H1 (cell line): ENCODE measurements at places on chromosomes 7 and 10. TPM values are rescaled to one million over a fixed set of nuclear protein-coding genes. Genes with fewer than 3 reads are reported as not detected.

CLRN3 gene
- not detected in 2 replicates for total RNA-seq

ATP6V0A4 gene
- 0.47 and 0.78 TPM in 2 replicates for total RNA-seq

C1GALT1 gene
- 94.0 and 94.2 TPM in 2 replicates for total RNA-seq

- H3K4me3 ChIP-seq = no peak overlapping the region
- peaks cover 4% of the 10 kb centered on the region for H3K4me1 ChIP-seq
Observed at GRCh38 chr7:128904381-128905197, 5.9 kb downstream of the KCP start.

CBX3 gene
- total RNA-seq = 252 and 258 TPM in 2 replicates

DNA sequence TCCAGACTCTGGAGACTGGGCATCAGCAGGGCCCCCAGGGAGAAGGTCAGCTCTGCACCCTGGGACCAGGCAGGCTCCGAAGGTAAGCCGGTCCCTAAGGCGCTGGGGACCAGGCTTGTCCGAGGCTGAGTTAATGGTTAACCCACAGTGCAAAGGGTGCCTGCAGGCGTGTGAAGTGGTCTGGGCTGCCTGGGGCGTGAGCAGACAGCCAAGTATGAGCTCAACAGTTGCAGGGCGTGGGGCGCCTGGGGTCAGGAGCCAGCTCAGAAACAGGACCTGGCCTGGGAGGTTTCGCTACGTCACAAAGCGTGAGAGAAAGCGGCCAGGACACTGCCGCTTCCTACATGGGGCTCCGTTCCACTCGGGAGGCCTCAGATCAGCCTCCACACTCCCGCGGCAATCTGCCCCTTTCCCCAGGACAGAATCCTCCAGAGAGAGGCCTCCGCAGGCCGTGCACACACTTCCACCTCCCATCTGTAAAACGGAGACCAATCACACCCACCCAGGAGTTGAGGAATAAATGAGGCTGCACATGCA, 16.0 kb downstream of the PDGFA start:
- no peaks in the 10 kb centered on the region; the same call in 1 of the 2 replicates for H3K4me1 ChIP-seq
- peaks cover 2% of the 10 kb centered on the region; the same call in 1 of the 2 replicates for H3K36me3 ChIP-seq
- H3K27ac ChIP-seq = no peak overlapping the region
- no peak overlapping the region for H3K4me3 ChIP-seq
- no peak for DNase-seq
- no peaks in the 10 kb centered on the region for H3K27me3 ChIP-seq

DNA sequence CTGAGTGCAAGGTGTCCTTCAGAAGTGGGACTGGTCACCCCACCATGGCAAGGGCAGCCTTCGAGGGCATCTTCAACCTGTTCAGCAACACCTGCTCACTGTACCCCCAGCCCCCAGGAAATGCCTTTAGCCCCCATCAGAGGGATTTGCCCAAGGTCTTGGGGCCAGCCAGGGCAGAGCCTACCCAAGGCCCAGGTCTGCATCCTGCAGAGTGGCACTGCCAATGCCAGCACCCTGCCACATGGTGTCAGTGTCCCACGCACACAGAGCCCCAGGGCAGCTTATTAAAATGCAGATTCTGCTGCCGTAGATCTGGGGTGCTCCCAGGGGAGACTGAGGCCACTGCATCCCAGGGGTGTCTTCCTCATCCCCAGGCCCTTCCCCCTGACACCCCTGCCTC, 106.2 kb upstream of the KCTD7 start:
- no peaks in the 10 kb centered on the region for H3K36me3 ChIP-seq
- no peaks in the 10 kb centered on the region; the same call in 1 of the 2 replicates for H3K27me3 ChIP-seq
- H3K4me1 ChIP-seq = no peaks in the 10 kb centered on the region
- H3K27ac ChIP-seq = no peak overlapping the region

FAM25G gene
- not detected in 2 replicates for total RNA-seq

CALHM3 gene
- total RNA-seq = 0.17 TPM in 1 of 2 replicates, not detected in the other

PDE1C gene
- 0.67 and 1.1 TPM in 2 replicates for total RNA-seq

ZC3HAV1L gene
- 7.0 and 7.1 TPM in 2 replicates for total RNA-seq

DNA sequence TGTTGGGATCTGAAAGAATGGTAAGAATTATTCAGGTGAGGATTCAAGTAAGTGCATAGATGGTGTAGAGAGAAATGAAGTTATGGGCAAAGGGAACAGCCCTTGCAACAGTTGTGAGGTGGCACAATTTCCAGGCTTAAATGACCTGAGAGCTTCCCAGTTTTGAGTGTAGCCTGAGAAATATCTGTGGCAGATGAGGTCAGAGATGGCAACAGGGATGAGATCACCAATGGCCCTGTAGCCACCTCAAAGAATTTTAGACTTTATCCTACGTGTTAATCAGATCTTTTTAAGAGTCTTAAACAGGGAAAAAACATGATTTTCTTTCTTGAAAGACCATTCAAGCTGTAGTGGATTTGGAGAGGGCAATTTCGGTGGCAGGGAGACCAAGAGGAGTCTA, 1.9 kb upstream of the NRF1 start:
- H3K4me1 ChIP-seq = no peaks in the 10 kb centered on the region
- DNase-seq = no peak
- H3K36me3 ChIP-seq = peaks cover 6% of the 10 kb centered on the region; the same call in 1 of the 2 replicates

TYW1B gene
- 11.5 and 12.6 TPM in 2 replicates for total RNA-seq

DNA sequence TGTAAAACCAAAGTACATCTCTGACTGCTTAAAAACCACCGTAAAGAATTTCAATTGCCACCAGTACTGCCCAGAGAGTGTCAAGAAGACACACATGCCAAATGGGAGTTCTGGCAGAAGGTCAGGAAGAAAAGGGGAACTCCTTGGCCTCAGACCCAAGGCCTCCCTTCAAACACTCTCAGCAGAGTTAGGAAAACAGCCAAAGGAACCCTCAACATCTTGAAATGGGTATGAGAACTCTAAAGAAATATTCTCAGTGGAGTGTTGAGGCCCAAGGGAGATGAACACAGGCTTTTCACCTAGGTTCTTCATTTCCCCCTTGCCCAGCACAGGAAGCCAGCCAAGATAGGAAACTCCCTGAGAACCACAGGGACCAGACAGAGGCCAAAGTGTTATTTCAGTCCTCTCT, 96.1 kb upstream of the ASAH2 start:
- H3K27ac ChIP-seq = no peak overlapping the region
- H3K4me1 ChIP-seq = no peaks in the 10 kb centered on the region
- no peak overlapping the region for H3K4me3 ChIP-seq
- no peaks in the 10 kb centered on the region for H3K36me3 ChIP-seq
- no peaks in the 10 kb centered on the region for H3K27me3 ChIP-seq
- no peak for DNase-seq

ALOX5 gene
- total RNA-seq = 1.2 and 1.6 TPM in 2 replicates

ASB10 gene
- total RNA-seq = not detected in 2 replicates

GRCh38 chr10:80075781-80076180, 2.7 kb upstream of the TMEM254 start:
- no peak for DNase-seq
- H3K27ac ChIP-seq = no peak overlapping the region
- H3K36me3 ChIP-seq = no peaks in the 10 kb centered on the region
- H3K4me3 ChIP-seq = no peak overlapping the region

CYP2W1 gene
- total RNA-seq = not detected in 2 replicates

- H3K27me3 ChIP-seq = no peaks in the 10 kb centered on the region
- H3K4me3 ChIP-seq = no peak overlapping the region
- H3K27ac ChIP-seq = no peak overlapping the region
- DNase-seq = no peak
- H3K4me1 ChIP-seq = peaks cover 15% of the 10 kb centered on the region
Observed at GRCh38 chr7:50783801-50784507, 1.3 kb upstream of the GRB10 start.

GRCh38 chr10:4514445-4515108, 311.4 kb upstream of the AKR1E2 start:
- H3K4me1 ChIP-seq = no peaks in the 10 kb centered on the region
- no peak overlapping the region for H3K4me3 ChIP-seq
- no peak for DNase-seq
- H3K27me3 ChIP-seq = no peaks in the 10 kb centered on the region
- H3K36me3 ChIP-seq = no peaks in the 10 kb centered on the region
- H3K27ac ChIP-seq = no peak overlapping the region

DNA sequence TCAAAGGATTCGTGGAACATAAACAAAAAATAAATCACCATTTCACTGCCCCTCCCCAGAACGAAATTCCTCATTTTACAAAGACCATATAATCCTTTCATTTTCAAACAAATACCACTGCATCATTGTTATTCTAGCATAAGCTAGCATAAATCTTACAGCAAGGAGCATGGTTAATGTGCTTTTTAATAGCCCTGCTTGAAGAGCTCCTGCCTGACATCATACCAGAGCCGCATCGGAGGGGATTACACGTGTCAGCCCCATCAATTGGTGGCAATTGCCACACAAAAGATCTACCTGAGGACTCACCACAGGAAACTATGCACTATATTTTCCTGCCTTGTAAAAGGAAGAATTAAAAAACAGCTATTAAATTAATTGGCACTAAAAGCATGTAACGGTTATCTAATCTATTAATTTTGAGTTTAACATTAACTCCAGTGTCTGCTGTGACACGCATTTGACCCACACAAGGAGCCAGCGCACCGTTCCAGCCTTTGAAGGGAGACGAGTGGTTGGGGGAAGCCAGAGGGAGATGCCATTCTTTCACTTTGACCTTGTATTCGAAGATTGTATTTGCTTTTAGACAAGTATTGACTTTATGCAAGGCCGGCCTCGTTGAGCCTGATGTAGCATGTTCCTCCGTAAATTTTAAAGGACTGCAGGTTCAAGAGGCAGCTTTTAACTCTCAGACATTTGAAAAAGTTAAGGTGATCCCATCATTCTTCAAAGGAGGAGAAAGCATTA, 261.1 kb upstream of the RNF32 start:
- no peak overlapping the region for H3K27ac ChIP-seq
- no peaks in the 10 kb centered on the region; the same call in 1 of the 2 replicates for H3K4me1 ChIP-seq
- H3K36me3 ChIP-seq = no peaks in the 10 kb centered on the region
- DNase-seq = no peak
- no peaks in the 10 kb centered on the region for H3K27me3 ChIP-seq
- H3K4me3 ChIP-seq = no peak overlapping the region

- H3K27me3 ChIP-seq = no peaks in the 10 kb centered on the region
- no peaks in the 10 kb centered on the region for H3K36me3 ChIP-seq
- H3K4me3 ChIP-seq = no peak overlapping the region
- DNase-seq = no peak
- no peaks in the 10 kb centered on the region for H3K4me1 ChIP-seq
- no peak overlapping the region for H3K27ac ChIP-seq
Observed at GRCh38 chr10:13492493-13493180, 36.2 kb downstream of the BEND7 start.

CCSER2 gene
- total RNA-seq = 30.5 and 32.4 TPM in 2 replicates

- peaks cover 53% of the 10 kb centered on the region for H3K27me3 ChIP-seq
- DNase-seq = peak; percentile 84
- H3K4me3 ChIP-seq = peak within 1 kb of the TSS; percentile 83
- H3K4me1 ChIP-seq = no peaks in the 10 kb centered on the region; the same call in 1 of the 2 replicates
- H3K27ac ChIP-seq = no peak within 1 kb of the TSS
Observed at GRCh38 chr10:70052462-70053217, at the start of gene MACROH2A2. Gene MACROH2A2, plus strand, starts transcription at chr10:70052846. Its CDS starts 22,813 bp downstream, at chr10:70075659.

PSMC2 gene
- total RNA-seq = 139 and 141 TPM in 2 replicates

- H3K27ac ChIP-seq = no peak overlapping the region
- no peaks in the 10 kb centered on the region for H3K27me3 ChIP-seq
- no peak for DNase-seq
- no peaks in the 10 kb centered on the region for H3K4me1 ChIP-seq
- H3K4me3 ChIP-seq = no peak overlapping the region
Observed at GRCh38 chr7:22300839-22301238, 56.1 kb downstream of the RAPGEF5 start.

DNA sequence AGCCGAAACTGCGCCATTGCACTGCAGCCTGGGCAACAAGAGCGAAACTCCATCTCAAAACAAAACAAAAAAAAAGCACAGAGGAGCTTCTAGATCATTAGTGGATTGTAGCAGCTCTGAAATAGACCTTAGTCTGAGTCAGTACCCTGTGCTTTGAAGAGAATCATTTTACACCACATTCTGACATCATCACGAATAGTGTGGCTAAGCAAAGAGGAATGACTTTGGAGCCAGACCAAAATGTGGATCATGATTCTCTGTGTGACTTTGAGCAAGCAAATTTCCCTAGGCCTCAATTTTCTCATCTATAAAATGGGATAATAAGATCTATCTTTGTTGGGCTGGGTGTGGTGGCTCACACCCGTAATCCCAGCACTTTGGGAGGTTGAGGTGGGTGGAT, 618.9 kb downstream of the CALN1 start:
- no peak overlapping the region for H3K4me3 ChIP-seq
- H3K27me3 ChIP-seq = no peaks in the 10 kb centered on the region
- no peak for DNase-seq
- no peak overlapping the region for H3K27ac ChIP-seq

DNA sequence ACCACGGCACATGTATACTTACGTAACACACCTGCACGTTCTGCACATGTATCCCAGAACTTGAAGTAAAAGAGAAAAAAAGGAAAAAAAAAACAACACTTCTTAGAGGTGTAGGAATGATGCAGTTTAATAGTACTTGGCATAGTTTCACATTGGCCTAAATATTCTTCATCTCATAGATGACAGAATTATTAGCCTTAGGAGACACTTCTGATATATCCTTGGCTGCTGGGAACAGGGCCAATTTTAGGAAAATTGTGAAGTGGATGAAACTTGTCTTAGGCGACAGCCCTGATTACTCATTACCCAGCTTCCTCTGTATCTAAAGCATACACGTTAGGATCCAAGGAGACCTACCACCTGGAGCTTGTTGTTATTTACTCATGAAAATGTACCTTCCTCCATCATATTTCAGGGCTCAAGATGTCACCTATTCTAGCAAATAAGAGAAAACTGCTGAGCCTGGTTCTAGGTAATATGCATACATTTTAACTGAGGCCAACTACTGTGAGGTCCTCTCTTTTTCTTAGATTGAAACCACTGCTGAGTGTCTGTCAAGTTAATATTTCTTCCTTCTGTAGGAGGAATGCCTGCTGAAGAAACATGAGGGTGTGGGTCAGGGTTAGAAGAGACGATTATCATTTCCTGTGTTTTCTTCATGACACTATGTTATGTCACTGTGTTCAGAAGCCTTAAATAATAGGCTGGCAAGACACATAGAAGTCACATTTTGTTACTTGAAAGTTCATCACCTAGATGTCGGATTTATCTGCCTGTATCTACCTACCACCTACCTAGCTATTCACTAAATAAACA, 44.3 kb downstream of the CPED1 start:
- H3K27me3 ChIP-seq = no peaks in the 10 kb centered on the region
- H3K4me1 ChIP-seq = no peaks in the 10 kb centered on the region
- H3K27ac ChIP-seq = no peak overlapping the region

DNA sequence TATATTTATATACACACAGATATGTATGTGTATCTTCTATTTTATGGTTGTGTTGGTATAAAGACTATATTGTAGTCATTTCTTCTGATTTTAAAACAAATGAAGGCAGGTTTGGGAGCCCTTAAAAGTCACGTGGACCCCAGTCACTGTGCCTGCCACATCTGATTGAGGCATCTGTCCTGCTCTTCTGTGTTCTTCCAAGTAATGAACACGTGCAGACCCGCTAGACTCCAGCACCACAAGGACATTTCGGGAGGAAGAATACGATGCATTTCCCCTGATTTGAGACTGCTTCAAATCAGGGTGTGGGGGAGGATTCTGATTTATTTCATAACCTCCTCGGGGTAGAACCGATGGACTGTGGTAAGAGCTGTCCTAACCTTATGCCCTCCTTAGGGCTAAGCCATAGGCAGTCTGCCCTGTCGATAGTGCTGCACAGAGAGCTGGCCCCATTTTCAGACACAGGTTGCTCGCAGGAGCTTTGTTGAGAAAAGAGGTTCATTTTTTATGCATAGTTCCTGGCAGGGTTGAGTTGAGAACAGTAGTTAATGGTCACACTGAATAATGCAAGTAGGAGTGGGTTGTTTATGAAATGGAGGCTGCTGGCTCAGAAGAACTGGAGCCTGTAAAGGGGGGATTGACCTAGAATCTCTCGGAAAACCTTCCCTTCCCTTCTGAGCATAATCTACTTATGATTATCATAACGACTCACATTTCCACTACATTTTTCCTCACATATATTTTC, 55.0 kb upstream of the C10orf120 start:
- H3K36me3 ChIP-seq = no peaks in the 10 kb centered on the region; the same call in 1 of the 2 replicates
- no peaks in the 10 kb centered on the region for H3K27me3 ChIP-seq
- H3K27ac ChIP-seq = no peak overlapping the region
- H3K4me3 ChIP-seq = no peak overlapping the region
- no peaks in the 10 kb centered on the region for H3K4me1 ChIP-seq
